IMR-90 (cell line): ENCODE measurements at places on chromosomes 7 and 10.
A peak's percentile ranks its signal among the peaks of the same experiment; 100 is the strongest.

- DNase-seq = peak; percentile 75
Measured at GRCh38 chr10:28130267-28130666, 131.4 kb upstream of the ODAD2 start.

DNA sequence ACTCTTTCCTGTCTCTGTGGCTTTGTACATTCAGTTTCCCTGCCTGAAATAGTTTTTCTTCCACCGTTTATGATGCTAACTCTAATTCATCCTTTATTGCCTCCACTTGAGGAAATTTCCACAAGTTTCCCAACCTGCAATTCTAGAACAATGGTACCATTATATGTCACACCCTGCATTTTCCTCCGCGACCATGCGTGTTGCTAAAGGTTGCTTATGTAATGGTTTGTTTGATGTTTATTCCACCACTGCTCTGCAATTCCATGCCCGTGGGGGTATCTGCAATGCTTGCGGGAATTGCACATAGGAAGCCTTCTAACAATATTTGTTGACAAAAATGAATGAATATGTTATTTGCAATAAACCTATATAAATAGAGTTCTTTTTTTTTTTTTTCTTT, 69.5 kb upstream of the ST8SIA6 start:
- DNase-seq = no peak

DNA sequence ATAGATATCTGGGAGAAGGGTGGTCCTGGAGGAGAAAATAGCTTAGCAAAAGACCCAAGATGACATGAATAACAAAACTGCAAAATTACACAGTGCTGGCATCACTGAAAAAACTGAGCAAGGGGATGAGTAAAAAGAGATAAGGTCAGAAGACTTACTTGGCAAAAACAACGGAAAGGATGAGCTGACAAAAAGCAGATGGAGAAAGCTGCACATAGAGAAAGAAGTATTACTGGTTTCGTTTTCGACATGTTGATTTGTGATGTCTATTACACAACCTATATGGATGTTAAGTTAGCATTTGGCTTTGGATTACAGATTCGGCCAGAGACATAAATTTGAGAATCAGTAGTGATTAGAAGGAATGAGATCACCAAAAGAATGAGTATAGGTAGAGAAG, 132.1 kb downstream of the MACC1 start:
- no peak for DNase-seq

GRCh38 chr10:78071140-78071856, 37.6 kb downstream of the RPS24 start:
- DNase-seq = no peak

DNA sequence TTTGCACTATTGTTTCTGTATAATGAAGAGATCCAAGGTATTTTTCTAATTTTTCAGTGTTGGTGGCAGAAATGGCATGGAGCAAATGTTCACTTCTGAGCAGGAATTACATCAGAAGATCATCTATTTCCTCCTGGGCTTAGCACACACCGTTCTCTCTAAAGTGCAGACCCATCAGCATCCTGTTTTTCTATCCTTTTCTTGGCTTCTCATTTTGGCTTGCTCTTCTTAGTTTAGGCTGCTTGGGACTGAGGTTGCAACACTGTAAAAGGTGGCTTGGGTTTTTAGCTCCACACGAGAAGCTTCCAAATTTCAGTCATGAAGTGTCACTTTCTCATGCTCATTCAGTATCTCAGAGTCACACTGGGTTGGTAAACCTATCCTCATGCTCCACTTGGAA, 79.9 kb upstream of the SMIM30 start:
- DNase-seq = no peak

DNA sequence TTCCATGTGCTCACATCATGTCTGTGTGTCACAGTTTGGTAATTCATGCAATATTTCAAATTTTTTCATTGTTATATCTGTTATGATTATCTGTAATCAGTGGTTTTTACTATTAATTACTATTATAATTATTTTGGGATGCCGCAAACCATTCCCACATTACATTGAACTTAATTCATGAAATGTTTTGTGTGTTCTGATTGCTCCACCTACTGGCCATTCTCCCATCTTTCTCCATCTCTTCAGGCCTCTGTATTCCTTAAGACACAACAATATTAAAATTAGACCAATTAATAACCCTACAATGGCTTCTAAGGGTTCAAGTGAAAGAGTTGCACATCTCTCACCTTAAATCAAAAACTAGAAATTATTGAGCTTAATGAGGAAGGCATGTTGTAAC, 398.5 kb downstream of the PCDH15 start:
- peak; percentile 7 for DNase-seq

DNA sequence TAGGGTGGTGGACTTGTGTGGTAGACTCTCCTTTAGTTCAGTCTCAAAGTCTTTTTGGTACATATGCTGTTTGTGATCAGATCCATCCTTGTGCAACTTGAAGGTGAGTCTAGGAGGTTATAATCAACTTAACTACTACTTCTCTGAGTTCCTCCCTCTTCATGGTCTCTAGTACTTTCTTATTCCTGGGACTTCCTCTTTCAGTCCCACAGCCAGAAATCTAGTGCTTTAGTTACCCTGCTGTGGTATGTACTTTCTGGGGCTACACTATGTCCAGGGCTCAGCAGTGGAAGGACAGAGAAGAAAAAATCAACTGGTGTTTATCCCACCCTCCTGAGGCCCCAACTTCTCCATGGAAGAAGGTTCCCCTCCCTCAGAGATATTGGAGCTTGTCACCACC, 19.4 kb upstream of the ATAD1 start:
- no peak for DNase-seq

DNA sequence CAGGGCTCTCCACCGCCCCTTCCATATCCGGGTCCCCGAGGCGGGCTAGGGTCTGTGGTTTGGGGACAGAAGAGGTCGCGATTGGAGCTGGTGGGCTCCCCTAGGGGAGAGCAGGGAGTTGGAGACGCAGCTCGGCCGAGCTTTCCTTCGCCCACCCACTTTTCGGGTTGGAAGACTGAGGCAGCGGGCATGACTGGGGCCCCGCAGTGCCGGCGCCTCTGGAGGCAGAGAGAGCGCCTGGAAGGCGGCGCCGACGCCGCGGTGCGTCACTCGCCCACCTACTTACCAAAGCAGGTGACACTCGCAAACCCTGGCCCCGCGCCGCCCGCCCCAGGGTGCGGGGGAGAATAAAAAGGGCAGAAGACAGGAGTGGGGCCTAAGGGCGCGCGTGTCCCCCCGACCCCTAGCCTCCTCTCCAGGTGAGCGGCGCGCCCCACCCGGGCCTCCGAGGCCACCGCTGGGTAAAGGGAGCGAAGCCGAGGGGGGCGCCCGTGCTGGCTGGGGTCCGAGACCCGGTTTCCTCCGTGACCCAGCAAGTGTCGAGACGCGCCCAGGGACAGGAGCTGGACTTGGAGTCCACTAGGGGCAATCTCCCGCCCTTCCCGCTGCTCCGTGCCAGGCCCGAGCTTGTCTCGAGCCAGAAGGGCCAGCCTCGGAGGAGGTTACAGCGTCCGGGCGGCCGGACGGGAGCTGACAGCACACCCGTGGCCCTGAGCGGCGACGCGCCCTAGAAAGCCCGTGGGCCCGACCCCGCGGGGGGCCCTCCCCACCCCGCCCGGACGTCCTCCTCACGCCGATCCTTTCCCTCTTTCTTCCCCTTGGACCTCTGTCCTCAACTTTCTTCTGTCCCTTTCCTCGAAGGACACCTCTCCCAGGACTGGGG, 34.4 kb upstream of the GRID1 start:
- no peak for DNase-seq

GRCh38 chr7:104482362-104483037, 154.1 kb downstream of the LHFPL3 start:
- DNase-seq = no peak

DNA sequence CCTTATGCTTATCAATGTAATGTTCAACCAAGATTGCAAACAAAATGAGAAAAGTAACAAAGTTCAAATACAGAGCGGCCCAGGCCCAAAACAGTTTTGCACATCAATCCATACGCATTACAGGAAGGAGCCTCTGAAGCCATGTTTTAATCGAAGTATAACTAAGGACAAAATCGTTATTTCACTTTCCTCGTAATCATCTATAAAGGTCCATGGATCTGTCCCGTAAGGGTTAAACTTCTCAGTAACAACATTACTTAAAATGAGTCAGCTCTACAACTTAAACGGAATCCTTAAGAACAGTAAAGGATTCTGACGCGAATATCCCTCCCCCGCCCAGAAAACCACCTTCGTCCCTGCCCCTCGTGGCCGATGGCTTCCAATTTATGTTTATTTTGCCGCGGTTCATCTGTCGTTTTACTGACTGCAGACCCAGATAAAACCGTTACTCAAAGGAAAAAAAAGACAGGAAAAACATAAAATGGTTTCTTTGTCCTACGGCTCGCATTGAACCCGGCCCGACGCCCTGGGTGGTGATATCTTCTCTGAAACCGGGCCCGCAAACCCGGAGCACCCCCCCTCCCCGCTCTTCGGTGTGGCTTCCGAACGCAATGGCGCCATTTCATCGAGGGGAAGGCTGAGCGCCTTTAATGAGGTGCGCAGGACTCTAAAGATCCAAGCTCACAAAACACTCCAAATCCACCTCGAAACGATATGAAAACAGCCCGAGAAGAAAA, 1.1 kb downstream of the HNRNPA2B1 start:
- peak; percentile 54 for DNase-seq

GRCh38 chr7:154644366-154644765, 358.6 kb downstream of the PAXIP1 start:
- DNase-seq = no peak
